ENCODE measurements at places on chromosomes 12 and 14.
A peak's percentile ranks its signal among the peaks of the same experiment; 100 is the strongest.

DNA sequence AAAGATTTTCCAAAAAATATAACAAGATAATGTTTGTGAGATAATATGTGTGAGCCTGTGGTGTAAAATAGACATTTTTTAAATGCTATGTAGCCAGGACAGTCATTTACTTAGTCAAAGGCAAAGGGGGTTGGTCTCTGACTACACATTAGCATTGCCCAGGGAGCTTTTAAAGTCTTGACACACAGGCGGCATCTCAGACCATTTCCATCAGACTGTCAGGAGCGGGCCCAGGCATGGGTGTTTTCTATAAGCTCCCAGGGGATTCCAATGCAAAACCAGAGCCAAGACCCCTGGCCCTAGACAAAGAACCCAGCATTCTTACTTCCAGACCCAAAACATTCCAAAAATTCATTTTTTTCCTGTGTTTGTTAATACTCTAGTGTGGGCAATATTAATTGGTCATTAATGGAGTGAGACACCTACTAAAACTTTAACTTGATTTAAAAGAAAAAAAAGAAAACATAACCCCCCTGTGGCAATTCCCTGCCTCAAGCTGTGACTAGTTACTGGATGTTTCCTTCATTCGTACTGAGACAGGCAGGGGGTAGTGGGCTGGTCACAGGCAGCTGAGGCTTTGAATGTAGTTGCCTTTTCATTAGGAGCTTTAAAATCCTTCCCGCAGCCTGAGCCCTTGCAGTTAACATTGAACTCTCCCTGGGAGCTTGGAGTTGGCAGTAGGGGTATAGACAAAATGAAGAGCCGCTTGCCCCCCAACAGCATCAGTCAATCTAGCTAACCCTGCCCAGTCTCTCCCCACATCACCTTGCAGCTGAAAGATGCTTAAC, 103.7 kb downstream of the CMKLR1 start:
- DNase-seq, result no peak

- DNase-seq, result no peak
Observed at GRCh38 chr14:56774503-56774902, 35.8 kb downstream of the OTX2 start.

- DNase-seq, result no peak
Observed at GRCh38 chr12:6607751-6608591, 792 bp upstream of the CHD4 start.

DNA sequence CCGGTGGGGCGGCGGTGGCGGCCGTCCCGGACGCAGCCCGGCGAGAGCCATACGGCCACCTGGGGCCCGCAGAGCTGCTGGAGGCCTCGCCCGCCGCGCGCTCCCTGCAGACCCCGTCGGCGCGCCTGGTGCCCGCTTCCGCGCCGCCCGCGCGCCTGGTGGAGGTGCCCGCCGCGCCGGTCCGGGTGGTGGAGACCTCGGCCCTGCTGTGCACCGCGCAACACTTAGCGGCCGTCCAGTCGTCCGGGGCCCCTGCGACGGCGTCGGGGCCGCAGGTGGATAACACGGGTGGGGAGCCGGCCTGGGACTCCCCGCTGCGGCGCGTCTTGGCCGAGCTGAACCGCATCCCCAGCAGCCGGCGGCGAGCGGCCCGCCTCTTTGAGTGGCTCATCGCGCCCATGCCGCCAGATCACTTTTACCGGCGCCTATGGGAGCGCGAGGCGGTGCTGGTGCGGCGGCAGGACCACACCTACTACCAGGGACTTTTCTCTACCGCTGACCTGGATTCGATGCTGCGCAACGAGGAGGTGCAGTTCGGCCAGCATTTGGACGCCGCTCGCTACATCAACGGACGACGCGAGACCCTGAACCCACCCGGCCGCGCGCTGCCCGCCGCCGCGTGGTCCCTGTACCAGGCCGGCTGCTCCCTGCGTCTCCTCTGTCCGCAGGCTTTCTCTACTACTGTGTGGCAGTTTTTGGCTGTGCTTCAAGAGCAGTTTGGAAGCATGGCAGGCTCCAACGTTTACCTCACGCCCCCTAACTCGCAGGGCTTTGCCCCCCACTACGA, 716 bp downstream of the RIOX1 start:
- no peak for DNase-seq

GRCh38 chr12:4505376-4505986, 33.2 kb upstream of the RAD51AP1 start:
- no peak for DNase-seq

DNA sequence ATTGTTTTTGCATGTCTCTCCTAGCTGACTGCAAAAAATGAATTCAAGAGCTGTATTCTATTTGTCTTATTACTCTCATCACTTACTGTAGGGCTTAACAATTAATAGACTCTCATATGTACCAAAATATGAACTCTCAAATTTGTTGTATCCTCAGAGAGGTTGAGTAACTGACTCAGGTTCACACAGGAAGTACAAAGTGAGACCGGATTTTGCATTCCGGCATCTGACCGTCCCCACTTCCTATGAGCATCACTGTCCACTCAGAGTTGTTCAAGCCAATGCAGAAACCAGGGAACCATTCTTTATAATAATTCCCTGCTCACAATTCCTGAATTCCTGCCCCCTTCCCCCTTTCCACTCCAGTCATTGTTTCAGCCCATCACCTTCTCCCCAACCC, 113.3 kb upstream of the AMIGO2 start:
- no peak for DNase-seq

DNA sequence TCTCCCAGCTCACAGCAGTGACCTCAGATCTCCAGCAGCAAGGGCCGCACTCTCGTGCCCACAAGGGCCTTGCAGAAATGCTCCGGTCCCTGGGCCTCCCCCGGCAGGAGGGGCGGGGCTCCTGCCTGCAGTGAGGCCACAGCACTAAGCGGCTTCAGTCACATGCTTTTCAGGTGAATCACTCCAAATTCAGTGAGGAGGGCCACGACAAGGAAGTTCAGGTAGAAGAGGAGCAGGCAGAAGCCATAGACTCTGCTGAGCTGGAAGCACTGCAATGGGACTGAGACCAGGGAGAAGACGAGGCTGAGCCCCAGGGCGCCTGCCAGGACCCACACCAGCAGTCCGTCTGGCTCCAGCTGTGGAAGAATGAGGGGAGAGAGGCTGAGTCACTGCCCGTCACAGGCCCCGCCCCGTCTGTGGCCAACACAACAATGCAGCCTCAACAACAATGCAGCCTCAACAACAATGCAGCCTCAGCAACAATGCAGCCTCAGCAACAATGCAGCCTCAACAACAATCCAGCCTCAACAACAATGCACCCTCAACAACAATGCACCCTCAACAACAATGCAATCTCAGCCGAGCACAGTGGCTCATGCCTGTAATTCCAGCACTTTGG, 35.2 kb downstream of the SLC8B1 start:
- peak; percentile 52 for DNase-seq

- no peak for DNase-seq
Observed at GRCh38 chr14:73245480-73246325, 8.4 kb downstream of the PAPLN start.

DNA sequence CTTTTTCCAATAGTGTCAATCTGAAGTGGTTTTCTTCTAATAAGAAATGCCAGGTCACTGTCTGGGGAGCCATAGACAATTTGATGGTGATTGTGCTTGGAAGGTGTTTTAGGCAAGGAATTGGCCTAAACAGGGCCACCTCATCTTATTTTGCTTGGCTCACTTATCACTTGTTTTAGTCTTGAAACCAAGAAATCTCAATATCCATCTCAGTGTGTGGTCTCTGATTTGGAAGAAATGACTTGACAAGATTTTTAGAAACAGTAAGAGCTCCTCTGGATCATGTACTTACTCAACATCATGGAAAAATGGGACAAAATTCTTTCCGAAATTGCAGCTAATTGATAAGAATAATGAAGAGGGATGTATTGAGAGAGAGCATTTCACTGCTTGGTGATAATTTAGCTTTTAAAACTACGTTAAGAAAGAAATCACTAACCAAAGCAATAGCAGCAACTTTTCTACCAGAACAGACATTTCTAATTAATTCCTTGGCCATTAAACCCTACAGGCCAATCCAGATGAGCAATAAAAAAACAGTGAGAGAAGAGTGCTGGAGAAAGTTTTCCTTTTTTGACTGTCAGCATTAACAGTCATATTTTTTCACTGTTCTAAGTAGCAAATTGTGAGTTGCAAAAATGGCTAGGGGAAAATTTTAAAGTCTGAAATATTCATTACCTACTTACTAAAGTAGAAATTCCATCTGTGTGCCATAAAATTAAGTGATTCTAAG, 157.3 kb downstream of the AEBP2 start:
- DNase-seq, result no peak

DNA sequence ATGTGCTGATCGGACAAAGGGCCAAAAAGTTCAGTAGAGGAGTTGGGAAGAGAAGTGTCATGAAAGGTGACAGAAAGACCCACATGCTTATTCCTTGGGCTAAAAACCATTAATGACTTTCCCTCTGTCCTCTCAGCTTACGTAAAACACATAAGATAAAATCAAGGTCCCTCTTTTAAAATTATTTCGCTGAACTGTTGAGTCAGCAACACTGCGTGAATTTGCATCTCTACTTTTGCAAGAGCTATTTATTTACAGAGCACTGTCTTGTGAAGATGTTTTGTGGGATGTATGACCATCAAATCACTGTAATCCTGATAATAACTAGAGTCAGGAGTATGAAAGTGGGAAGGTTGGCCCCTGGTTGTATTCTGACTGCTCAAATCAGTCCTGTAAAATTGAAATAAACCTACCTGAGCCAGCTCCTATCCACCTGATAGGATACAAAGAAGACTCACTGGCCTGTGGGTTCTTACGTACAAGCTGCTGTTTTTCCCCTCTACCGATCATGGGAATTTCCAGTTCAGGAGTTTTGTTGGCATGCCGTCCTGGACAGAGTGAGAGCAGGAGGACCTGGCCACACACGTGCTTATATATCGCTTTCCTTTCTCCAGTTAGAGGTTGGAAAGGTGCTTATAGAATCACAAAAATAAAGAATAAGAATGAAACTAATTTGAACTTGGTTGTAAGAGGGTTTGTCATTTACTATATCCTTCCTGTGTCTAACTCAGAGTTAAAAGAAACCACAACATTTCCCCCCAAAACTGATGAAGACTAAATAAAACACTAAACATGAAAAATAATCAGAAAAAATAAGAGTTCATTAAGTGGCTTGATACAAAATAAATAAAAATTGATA, 42.9 kb downstream of the IFNG-AS1 start:
- DNase-seq, result no peak

GRCh38 chr14:89144066-89144465, 273.0 kb downstream of the FOXN3 start:
- no peak for DNase-seq

- DNase-seq, result peak; percentile 99
Observed at GRCh38 chr12:77925536-77926108, 94.9 kb downstream of the NAV3 start.

DNA sequence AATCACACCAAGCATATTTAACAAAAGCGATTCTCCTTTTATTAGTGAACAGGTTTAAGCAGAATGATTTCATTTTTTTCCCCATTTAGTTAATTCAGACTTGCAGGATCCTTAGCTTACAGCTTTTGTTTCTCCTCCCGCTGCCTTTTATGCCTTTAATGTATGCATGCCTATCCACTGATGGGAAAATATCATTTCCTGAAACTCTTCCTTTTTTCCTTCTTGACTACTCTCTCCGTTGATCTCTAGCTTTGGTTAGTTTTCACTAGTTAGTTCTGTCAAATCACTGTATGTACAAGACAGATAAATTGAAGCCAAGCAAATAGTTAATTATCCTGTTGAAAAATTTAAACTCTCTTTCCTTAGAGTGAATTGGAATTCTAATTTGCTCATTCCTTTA, 26.3 kb downstream of the NKX2-1 start:
- DNase-seq, result no peak

DNA sequence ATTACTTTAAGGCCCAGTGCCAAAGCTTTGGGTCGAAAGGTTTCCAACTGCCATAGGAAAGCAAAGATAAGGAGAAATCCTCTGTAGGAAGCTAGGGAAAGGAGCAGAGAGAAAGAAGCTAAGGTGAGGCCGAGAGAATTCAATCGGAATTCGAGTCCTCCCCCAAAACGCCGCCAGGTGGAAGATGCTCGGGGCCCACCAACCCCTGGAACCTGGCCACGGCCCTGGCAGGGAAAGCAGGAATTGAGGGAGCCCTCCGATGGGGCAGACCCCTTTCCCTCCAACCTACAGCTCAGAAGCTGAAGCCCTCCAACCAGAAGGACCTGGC, 498 bp downstream of the GMFB start:
- no peak for DNase-seq

- no peak for DNase-seq
Observed at GRCh38 chr14:103247169-103247606, 86.8 kb upstream of the EIF5 start.

DNA sequence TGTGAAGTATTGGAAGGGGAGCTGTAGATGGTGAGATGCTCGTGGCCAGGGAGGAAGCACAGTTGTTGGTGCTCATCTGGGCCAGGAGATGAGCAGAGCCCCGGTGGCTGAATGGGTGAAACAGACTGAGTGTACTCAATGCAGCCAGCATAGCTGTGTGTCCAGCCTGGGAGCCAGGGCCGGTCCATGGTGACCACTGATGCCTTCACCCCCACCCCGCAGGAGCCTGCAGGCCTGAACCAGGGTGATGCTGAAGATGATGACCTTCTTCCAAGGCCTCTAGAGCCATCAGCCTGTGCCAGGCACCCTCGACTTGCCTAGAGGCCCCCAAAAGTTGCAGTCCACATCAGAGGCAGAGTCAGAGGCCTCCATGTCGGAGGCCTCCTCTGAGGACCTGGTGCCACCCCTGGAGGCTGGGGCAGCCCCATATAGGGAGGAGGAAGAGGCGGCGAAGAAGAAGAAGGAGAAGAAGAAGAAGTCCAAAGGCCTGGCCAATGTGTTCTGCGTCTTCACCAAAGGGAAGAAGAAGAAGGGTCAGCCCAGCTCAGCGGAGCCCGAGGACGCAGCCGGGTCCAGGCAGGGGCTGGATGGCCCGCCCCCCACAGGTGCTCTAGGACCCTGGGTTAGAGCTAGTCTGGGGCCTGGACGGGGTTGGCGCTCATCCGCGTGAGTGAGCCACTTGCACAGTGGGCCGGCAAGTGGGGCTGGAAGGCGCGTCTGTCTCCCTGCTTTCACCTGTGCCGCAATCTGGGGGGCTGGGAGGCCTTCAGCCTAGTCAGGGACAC, 3.0 kb downstream of the TNFAIP2 start:
- no peak for DNase-seq

DNA sequence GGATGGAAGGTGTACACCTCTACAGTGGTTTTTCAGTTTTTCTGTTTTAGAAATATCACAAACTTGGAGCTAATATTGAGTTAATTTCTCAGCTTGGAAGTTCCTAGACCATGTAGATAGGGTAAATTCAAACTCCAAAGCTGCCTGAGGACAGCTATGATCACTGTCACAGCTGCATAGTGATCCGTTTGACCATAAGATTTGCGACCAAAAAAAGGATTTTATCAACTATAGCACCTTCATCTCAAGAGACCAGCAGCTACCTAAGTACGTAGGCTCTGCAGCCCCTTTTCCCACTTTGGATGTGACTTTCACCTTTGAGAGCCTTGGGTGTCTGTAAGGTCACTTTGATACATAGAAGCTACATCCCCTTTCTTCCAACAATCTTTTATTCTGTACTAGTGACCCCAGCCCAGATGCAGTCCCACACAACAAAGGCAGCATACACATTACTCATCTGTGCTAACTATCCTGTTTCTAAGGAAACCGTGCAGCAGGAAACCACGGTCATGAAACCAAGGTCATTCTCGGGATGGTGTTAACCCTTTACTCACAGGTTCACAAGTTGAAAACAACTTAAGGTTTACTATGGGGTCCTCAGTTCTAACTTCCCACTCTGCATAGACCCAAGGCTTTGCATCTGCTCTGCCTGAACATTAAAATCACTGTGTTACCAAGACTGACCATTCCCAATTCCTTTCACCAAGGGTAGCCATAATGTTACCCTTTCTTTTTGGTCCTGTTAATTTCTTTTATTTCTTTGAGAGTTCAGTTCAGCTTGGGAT, 75.4 kb downstream of the IFT81 start:
- DNase-seq, result peak; percentile 37

Measured in retinal pigment epithelial cell (primary cell).